RWPE2 (cell line): ENCODE measurements at places on chromosomes 2 and 18.
A peak's percentile ranks its signal among the peaks of the same experiment; 100 is the strongest.

- no peak for DNase-seq
Measured at GRCh38 chr2:168928113-168928831, 27.2 kb downstream of the G6PC2 start.

DNA sequence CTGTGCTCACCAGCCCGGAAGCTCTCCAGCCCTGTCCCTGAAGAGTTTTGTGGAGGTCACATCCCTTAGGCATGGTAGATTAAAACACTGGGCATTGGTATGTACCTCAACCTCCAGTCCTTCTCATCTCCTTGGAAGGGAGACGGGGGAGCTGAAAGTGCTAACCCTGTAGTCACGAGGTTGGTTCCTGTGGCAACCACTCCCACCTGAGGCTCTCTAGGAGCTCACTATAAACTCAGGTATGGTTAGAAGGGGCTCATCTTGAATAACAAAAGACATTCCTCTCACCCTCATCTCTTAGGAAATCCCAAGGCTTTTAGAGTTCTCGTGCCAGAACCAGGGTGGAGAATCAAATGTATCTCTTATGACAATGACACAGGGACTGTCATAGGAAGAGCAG, 43.0 kb upstream of the MGAT4A start:
- DNase-seq = no peak

GRCh38 chr2:81158505-81158904, 854.0 kb upstream of the LRRTM1 start:
- no peak for DNase-seq

- no peak for DNase-seq
Measured at GRCh38 chr18:62182220-62182619, 4.6 kb downstream of the PIGN start.

GRCh38 chr2:21467910-21468309, 344.1 kb downstream of the TDRD15 start:
- no peak for DNase-seq

DNA sequence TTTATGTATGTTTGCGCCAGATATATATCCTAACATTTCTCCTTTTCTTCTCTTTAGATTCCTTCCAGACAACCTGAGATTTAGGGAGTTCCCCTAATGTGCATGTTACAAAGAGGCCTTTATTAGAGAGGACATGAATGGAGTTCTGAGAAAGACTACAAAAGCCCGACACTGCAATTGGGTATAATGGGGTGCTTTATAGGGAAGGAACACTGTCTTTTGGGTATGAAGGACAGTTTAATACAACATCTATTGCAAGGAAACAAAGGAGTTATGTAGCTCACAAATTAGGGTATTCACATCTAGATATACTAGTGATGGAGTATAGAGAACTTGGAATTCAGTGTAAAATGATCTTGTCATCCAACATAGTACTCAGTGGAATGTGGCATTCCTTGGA, 383.8 kb downstream of the FIGN start:
- DNase-seq = no peak

DNA sequence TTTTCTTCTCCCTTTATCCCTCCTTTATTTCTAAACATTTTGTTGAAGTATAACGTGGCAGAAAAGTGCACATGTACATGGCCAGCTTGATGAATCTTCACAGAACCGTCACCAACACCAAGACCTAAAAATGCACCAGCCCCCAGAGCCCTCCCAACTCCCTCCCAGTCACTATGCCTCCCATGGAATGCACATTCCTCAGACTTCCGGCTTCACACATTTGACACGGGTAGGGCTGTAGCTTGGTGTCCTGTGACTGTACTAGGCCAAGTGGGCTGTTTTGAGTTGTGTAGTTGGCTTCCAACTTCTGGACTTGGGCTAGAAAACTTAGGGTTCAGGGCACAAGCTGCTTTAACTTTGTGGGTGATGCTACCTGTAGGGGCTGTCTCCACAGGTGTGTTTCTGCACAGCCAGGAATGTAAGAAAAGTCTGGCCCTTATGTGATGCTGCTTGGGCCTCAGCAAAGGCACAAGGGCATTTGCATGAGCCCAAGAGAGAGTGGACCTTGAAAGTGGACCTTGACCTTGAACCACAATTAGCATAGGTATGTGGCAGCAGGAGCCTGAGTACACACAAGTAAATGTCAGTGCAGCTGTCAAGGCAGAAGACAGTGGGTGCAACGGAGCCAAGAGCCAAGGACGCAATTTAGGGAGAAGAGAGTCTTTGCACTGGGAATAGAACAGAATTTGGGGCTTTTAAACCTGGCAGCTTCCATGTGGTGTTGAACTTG, 78.4 kb downstream of the SEPTIN10 start:
- no peak for DNase-seq

GRCh38 chr2:39661826-39662225, 3.9 kb upstream of the TMEM178A start:
- no peak for DNase-seq

DNA sequence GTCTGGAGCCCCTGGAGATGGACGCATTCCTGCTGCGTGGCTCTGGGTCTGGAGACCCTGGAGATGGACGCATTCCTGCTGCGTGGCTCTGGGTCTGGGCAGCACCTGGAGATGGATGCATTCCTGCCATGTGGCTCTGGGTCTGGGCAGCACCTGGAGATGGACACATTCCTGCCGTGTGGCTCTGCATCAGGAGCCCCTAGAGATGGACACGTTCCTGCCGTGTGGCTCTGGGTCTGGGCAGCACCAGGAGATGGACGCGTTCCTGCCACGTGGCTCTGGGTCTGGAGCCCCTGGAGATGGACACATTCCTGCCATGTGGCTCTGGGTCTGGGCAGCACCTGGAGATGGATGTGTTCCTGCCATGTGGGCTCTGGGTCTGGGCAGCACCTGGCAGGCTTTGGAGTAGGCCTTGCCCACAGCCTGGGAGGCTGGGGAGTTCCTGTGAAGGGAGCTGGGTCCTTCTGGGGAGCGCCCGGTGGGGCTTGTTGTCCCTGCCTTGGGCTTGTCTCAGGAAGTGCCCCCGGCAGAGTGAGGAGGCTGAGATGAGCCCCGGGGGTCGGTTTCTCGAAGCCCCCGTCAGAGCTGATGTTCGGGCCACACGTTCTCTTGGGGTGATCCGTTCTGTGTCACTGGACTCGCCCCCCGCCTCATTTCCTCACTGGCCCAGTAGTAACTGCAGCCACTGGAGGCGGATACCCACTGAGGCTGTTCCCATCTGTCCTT, 41.0 kb downstream of the SH3BP4 start:
- peak; percentile 45 for DNase-seq

- DNase-seq = no peak
Measured at GRCh38 chr2:112010751-112011150, 44.3 kb upstream of the TMEM87B start.

DNA sequence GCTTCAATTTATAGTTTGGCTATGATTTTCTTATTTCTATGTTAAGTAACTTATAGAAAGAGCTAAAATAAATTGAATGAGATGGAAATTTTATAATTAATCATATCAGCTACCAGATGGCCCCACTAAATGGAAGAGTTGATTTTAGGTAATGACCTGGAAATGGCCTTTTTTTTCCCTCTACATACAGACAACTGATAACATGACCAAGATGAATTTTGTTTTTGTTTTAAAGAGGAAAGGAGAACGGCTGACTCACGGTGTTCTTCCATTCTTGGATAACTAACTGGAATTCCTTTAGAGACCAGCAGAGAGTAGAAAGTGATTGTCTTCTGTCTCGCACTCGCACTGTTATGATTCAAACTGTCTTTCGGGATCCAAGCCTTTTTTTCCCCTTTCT, 91.0 kb downstream of the TMEM185B start:
- DNase-seq = no peak

GRCh38 chr2:9465170-9465569, 9.2 kb upstream of the IAH1 start:
- DNase-seq = no peak

GRCh38 chr2:132420816-132421805, 4.5 kb downstream of the GPR39 start:
- no peak for DNase-seq

DNA sequence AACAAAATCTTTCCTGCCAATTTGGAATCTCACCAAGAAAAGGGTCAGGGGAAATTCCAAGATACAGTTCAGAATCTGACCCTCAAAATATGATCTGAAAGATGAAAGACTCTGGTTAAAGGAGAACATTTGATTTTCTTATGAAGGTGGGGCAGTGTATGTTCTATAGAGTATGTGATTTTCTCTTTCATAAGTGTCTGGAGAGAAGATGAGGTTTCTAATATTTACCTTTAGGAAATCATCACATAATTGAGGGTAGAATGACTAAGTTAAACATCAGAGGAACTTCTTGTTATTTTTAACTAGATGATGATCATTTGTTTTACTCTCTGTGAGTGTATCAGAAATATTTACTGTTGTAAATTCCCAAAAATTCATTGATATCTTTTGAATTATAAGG, 27.8 kb upstream of the MBOAT2 start:
- no peak for DNase-seq

- no peak for DNase-seq
Measured at GRCh38 chr2:24022324-24022974, 12.6 kb downstream of the MFSD2B start.
